ENCODE measurements at places on chromosomes 16 and 17.

DNA sequence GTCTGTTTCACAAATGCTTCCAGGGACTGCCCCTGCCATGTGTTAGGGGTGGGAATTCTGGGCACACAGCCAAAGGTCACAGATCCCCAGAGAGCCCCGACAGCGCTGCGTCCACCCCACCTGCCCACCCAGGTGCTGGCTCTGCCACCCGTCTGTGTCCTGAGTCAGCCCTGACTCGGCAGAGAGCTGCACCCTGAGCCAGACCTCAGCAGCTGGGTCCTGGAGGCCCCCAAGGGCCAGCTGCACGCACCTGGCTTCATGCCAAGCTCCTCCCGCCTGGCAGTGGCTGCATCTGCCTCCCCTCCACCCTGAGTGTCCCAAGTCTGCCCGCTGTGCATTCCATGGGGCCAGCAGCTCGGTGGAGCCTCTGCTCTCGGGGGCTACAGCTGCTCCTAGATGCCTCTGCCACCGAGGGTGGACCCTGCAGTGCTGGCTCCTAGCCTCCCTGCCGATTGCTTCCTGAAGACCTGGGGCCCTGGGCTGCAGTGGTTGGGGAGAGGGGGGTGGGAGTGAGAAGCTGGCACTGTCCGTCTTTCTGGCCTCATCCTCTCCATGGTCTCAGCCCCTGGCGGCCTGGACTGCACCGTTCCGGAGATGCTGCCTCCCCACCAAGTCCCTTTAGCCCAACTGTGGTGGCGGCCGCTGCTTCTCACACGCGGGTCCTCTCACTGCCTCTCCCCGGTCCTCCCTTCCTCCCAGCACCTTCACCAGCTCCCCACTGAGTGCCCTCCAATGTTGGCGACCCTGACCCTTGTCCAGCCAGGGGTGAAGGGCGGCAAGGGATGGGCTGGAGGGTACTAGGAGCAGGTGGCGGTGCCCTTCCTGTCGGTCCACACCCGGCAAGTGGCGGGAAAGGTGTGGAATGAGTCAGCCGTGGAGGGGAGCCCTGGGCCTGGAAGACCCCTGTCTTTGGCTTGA lies 3.0 kb downstream of the SECTM1 start:
- no peak for DNase-seq

GRCh38 chr17:7844292-7845154 lies 10.3 kb upstream of the TMEM88 start:
- peak; percentile 56 for DNase-seq

DNA sequence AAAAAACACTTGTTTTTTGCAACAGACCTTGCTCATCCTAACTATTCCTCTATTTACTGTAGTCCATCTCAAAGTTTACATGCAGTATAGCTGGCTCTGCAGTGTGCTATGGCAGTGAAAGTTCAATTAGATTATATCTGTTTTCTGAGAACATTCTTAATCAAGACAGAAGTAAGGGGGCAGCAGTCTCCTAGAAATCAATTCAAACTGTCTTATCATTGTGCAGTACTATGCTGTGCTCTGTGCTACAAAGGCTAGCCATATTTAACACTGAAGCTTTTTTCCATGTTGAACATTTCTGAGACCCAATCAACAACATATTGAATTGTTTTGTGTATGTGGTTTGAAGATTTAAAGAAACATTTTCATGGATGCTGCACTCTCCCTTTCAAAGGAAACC lies 11.4 kb downstream of the NETO2 start:
- no peak for DNase-seq

GRCh38 chr16:15961060-15961511 lies 11.7 kb downstream of the ABCC1 start:
- DNase-seq, result peak; percentile 12

DNA sequence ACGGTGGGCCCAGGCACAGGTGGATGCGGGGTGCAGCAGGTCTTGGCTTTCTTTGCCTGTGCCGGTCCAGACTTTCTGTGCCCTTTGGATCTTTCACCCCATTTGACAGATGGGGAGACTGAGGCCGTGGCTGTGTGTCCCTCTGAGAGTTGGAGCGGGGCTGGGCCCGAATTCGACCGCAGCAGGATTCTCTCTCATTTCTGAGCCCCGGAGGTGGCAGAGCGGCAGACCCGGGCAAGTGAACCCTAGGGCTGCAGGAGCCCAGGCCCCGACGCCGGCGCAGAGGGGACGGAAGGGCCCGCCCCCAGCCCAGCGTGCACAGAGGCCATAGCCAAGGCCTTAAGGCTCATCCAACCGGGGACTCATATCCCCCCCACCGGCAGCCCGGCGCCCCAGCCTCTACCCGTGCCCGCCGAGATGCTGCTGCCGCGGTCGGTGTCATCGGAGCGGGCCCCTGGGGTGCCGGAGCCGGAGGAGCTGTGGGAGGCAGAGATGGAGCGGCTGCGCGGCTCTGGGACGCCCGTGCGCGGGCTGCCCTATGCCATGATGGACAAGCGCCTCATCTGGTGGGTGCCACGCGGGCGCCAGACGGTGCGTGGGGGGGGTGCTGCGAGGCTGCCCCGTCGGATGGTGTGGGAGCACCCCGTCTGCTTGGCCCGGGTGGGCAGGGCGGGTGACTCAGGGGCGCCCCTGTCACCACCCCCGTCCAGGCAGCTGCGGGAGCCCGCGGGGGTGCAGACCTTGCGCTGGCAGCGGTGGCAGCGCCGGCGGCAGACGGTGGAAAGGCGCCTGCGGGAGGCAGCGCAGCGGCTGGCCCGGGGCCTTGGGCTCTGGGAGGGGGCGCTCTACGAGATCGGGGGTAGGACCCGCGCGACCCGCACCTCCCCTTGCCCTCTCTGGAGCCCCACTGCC lies 857 bp downstream of the TMC8 start:
- no peak for DNase-seq

- DNase-seq, result no peak
Measured at GRCh38 chr16:87881324-87882200, 12.3 kb upstream of the SLC7A5 start.

DNA sequence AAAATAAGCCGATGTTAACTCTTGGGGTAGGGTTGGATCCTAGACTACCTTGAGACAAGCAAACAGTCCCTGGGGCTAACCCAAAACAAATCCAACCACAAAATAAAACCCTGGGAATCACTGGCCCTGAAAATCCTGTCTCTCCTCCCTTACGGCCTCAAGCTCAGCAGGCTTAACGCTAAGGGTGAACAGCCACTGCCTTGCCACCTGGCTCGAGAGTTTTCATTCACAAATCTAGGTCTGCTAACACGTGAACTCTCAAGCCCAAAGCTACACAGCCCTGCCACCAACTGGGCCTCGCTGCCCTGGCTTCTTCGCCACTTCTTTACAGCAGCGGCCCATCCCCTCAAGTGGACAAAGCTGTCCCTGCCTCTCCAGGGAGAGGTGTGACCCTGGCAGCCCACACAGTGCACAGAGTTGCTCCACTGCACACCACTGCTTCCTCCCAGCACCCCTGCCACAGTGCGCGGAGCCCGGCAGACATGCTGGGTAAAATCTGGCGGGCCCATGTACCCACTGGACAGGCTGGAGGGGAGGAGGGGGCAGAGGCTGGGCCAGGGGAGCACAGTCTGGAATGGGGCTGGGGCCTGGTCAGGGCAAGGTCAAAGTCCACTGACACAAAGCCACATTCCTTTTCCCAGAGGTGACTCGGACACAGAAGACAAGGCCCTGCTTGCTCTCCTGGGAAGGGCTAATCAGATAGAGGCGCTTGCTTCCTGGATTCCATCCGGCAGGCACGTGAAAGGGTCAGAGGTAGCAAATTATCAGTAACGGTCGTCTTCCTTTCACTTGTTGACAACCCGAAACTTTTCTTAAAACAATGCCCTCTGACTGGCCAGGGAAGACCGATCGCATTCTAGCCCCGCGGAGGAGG lies 996 bp downstream of the PCYT2 start:
- no peak for DNase-seq

DNA sequence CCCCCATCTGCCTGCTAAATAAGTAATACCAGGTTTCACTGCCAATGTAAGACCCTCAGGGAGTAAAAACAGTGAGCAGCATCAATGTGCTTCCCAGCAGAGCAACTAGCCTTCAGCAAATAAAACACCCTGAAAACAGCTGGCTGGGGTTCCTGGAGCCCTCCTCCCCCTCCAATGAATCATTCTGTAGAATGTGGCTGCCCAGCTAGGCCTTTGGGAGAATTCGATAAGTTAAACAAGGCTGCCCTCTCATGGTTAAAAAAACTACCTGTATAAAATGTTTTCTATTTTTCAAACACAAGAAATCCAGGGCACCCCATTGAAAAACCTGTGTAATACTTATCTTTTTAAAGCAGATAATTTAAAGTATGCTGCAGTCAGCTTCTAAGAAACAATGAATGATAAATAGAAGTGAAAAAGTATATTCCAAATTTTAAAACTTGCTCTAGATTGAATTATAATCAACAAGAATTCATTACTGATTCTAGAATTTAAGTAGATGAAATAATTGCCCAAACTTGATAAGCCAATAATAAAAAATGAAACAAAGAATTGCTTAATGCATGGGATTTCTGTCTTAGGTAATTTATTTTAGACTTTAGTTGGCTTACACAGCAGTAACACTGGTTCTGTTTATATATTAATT lies 9.4 kb upstream of the TOM1L1 start:
- no peak for DNase-seq

DNA sequence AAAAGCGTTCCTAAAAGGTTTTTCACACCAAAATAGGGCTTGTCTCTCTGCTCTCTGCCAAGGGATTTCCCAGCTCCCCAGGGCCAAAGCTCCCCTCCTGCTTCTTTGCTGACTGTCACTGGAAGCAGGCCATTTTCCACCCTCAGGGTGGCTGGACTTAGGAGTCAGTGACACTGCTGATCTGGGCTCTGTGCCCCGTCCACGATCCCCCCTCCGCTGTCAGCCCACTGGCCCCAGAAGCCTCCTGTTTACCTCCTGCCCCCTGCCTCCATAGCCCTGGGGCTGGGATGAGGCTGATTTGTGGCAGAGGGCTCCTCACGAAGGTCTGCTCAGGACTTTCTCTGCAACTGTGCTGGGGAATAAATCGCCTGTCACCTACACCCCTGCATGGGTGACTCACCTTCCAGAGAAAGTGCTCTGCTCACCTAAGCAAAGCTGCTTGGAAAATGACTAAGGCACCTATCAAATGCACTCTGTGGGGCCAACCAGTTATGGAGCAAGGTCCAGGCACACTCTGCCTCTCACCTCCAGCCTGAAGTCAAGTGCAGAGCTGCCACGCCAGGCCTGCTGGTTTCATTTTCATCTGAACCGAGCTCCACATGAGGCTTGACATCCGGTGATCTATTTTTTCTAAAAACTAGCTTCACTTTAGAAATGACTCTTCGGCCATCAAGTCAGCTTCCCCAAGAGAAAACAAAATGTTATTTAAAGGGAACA lies 4.9 kb downstream of the MAP3K14 start:
- peak; percentile 47 for DNase-seq

DNA sequence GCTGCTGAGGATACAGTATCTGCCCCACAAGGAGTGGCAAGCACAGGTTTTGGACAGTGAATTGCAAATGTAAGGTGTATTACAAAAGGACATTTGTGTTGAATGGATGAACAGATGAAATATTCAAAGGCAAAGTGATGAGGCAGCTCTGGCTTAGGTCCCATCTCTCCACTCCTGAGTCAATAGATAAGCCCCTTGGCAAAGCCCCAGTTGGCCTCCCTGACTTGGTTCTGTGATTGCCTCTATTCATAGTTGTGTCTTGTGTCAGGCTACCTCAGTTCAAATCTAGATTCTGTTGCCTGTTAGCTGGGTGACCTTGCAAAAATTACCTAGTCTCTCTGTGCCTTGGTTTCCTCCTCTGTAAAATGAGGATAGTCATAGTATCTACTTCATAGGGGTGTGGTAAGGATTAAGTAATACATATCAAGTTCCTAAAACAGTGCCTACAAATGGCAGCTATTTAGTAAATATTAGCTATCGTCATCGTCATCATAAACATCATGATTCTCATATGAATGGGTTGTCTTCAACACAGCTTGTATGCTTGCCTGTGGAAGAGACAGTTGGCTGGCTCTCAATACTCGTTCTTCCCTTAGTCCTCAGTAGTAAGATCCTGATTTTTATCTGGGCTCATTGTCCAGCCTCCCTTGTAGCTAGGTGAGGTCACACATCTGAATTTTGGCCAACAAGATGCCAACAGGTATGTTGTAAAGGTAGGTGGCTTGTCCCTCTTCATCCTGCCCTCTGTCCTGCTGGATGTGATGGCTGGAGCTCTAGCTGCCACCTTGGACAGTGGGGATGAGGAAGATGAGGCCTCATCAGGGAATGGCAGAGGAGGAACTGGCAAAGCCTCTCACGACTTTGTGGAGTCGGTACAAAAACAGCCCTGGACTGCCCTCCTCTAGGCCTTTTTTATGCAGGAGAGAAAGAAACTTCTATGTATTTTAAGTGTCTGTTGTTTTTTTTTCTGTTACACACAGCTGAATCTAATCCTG lies 2.1 kb upstream of the MFAP4 start:
- DNase-seq, result no peak

- no peak for DNase-seq
Measured at GRCh38 chr17:39863244-39863917, 731 bp downstream of the IKZF3 start.

DNA sequence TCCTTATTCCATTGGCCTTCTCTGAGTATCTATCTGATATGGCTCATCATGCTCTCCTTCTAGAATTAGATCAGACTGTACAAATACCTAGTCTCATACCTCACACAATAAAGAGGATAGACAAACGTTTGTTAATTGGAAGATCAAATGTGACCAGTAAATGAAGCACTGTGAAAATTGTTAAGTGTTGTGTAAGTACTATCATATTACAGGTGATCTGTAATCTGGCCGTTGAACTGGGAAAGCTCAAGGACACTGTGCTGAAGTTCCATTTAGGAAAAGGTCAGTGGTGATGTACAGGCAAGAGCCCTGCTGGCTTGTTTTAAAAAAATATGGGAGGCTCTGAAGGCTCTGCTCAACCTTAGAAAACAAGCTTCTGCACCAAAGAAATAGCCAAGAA lies 38.5 kb upstream of the CORO6 start:
- DNase-seq, result no peak

GRCh38 chr17:62713086-62713881 lies 85.8 kb downstream of the MRC2 start:
- DNase-seq, result no peak

GRCh38 chr17:73690676-73691075 lies 46.4 kb upstream of the SDK2 start:
- DNase-seq, result no peak

DNA sequence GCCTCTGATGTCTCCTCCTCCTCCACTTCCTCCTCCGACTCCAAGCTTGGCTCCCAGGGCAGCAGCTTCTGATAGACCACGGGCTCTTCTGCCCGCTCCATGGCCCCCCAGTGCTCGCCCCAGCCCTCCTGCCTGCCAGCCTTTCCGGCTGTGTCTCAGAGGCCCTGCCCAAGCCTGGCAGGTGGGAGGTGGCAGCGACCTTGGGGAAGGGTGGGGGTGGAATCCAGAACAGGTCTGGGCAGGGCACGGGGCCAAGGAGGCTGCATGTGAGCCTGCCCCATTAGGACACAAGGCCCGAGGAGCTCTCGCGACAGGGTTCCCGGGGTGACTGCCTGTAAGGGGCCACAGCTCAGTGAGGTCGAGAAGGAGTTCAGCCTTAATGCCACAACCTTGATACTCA lies at the start of gene GGT6:
Gene GGT6 (minus strand): TSS at position 157 of the 400 bp plus-strand sequence. CDS start 56 bp downstream, at position 101.
- no peak for DNase-seq

All from stimulated activated CD8-positive, alpha-beta memory T cell treated with anti-CD3 and anti-CD28 coated beads, Interleukin-15, amount 100 ng/mL, for 24 hours (primary cell).